Hindlimb muscle (tissue), 1 donor: ENCODE measurements at places on chromosomes 5 and 9.

DNA sequence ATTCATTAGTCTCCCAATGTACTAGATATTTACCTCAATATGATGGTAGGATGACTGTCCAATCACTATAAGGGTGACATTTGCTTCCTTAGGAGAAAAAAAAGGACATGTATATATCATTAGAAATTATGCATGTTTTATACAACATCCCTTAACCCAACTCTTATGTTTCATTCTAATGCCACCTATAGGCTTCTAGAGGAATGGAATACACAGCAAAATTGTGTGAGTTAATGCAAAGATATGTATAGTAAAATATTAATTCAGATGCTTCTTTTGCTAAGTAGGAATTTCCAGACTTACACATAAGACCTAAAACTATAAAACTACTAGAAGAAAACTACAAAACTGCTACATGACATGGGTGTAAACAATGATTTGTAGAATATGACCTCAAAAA, 3.5 kb downstream of the PRXL2C start:
- no peak for DNase-seq

DNA sequence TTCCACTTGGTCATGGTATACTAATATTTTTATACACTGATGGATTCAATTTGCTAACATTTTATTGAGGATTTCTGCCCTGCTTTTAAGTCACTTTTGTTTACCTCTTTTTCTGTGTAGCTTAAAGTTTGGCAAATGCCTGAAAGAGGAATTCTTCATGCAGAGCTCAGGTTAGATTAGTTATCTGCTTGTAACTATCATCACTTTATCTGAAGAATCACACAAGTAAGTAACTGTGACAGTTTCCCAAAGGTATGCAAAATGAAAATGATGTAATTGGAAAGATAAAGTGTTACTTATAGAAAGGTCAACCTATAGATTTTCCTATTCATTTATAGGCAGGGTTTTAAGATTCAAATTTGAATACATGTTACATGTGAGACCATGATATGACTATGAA, 188.8 kb upstream of the ACTBL2 start:
- no peak for DNase-seq

GRCh38 chr5:4699592-4699991, 440.5 kb upstream of the ADAMTS16 start:
- DNase-seq = no peak

DNA sequence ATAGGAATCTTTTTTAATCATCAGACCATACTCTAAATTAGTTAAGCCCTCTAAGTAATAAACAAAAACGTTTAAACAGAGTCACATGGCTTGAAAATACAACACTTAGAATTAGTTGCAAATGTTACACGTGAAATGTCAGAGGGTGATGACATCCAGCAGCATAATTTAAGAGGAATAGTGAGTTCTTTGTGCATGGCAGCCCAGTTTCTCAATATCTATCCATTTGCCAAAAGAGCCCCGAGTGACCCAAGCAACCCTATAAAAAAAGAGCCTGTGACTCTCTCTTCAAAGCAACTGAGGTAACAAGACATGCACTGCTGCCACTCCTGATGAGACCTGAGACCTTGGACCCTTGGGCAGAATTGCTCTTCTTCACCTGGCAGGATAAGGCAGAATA, 96.9 kb upstream of the RASA1 start:
- no peak for DNase-seq

GRCh38 chr5:91119981-91120850, 262.9 kb downstream of the ARRDC3 start:
- no peak for DNase-seq
